ENCODE measurements at places on chromosomes 1 and 21.

- DNase-seq: peak; percentile 2
Measured at GRCh38 chr1:165928075-165928731, 100.8 kb downstream of the UCK2 start.

DNA sequence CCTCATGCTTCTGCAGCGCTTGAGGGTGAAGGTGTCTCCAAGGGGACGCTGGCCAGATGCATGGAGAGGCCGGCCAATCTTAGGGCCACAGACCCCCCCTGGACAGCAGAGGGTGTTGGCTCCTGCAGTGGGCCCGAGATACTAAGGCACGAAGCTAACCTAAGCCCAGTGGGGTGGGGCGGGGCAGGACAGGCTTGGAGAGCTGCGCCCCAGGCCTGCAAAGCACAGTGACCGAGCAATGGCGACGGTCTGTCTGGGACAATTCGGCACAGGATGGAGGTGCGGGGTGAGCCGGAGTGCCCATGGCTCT, 1.3 kb downstream of the FNDC10 start:
- no peak for DNase-seq

DNA sequence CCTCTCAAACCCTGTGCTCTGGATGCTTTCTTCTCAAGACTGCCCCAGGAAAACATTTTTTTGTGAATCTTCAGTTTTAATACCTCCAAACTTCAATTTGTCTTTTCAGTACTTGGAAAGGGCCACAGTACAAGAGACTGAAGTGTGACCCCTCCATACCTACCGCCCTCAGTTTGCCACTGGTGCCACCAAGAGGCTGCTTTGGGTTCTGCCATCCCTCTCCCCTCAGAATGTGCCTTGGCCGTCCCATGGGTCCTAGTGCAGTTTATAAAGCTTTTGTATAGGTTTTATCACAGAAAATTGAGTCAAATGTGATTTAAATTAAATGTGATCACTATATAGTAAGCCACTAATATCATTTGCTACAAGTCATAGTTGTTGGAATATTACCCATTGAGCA, 60.8 kb upstream of the PGD start:
- DNase-seq: no peak

- no peak for DNase-seq
Measured at GRCh38 chr1:228897901-228898300, 162.6 kb downstream of the RHOU start.

DNA sequence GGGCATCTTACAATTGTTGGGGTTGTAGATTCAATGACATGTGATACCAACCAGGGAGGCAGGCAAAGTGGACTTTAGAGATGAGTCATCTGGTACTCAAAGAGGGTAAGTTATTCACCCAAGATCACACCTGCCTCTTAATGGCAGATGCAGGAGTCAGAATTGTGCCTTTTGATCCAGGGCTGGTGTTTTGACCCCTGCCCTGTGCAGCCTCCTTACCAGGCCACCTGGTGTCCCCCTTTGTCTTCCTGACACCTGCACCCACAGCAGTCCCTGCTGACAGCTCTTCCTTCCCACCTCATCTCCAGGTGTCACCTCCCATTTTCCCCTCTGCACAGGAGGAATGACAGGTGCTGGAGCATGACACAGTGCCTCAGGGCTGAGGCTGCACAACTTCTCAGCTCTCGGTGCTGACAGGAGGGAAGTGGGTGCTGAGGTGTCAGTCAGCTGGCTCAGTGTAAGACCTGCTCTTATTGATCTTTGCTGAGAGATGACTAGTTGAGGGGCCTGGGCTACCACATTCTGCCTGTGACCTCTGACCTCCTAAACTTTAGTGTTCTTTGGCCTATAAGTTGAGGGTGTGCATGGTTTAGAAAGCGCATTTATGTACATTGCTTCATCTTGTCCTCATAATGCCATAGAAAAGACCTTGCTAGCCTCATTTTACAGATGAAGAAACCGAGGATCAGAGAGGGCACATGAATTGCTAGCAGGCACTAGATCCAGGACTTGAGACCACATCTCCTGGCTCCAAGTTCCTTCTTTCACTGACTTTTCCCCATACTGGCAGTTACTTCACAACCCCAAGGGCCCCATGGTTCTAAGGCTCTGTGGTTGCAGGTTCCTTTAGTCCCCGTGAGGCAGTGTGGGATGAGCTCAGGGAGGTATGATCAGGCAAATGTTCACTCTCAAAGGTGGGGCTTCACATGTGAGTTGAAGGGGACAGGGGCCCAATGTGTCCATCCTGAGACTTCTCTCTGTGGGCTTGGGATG, 31.3 kb downstream of the CACNA1E start:
- no peak for DNase-seq

DNA sequence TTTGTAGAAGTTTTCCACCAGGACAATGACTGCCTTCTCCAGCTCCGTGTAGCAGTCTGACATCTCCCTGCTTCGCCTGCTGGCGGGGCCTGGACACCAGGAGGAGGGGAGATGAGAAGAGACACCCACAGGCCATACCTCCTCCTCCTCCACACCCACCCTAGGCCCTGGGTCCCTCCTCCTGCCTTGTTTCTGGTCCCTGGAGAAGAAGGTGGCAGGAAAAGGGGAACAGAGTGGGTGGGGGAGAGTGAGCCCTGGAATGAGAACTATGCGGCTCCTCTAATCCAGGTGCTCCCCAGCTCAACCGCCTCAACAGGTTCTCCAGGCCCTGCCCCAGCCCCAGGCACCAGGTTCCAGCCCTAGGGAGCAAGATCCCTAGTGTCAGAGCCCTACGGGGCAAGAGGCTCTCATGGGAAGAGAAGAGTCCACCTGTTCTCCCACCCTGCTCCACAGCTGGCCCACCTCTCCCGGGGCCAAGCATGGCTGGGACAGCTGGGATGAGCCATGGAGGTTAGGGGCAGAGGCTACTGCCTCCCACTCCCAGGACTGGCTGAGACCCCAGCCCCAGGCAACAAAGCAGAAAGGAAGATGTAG, 4.8 kb downstream of the S100A16 start:
- DNase-seq: no peak

GRCh38 chr21:44890338-44890931, 16.9 kb upstream of the PTTG1IP start:
- no peak for DNase-seq

- DNase-seq: no peak
Measured at GRCh38 chr1:211327346-211327921, 801 bp downstream of the TRAF5 start.

- DNase-seq: no peak
Measured at GRCh38 chr1:91165033-91165654, 143.3 kb upstream of the ZNF644 start.

- DNase-seq: no peak
Measured at GRCh38 chr21:35926003-35926740, 134.2 kb downstream of the SETD4 start.

DNA sequence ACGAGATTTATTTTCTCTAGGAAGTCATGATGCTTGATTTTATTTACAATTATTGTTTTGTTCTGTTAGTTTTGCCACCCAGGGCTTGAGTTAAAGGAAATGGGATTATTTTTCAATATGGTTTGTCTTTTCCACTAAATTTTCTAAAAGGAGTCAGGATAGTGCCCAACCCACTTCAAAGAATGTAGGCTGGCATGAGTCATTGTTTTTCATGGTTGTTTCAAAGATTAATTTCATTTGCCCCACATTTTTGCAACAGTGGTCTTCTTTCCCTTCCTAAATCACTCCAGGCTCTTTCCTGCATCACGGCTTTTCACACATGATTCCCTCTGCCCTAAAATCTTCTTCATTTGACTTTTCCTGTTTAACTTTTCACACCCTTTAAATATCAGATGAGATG, 2.5 kb downstream of the SLAMF6 start:
- DNase-seq: no peak

GRCh38 chr1:201941420-201942128, 4.8 kb downstream of the LMOD1 start:
- no peak for DNase-seq

- DNase-seq: no peak
Measured at GRCh38 chr1:209689477-209689876, 14.3 kb downstream of the G0S2 start.

DNA sequence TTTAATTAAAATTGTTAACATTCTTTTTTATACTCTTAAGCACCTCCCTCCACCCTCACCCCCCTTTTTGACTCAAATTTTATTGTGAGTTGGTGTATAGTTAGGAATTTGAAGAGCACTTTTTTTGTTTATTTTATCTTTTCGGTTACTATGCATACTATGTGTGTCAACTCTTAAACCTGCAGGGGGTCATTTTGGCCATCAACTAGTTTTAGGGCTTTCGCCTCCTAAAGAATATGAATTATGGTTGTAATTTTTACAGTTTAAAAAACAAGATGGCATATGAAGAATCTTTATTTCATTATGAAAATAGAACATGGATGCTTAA, 9.7 kb downstream of the BACH1 start:
- DNase-seq: no peak

DNA sequence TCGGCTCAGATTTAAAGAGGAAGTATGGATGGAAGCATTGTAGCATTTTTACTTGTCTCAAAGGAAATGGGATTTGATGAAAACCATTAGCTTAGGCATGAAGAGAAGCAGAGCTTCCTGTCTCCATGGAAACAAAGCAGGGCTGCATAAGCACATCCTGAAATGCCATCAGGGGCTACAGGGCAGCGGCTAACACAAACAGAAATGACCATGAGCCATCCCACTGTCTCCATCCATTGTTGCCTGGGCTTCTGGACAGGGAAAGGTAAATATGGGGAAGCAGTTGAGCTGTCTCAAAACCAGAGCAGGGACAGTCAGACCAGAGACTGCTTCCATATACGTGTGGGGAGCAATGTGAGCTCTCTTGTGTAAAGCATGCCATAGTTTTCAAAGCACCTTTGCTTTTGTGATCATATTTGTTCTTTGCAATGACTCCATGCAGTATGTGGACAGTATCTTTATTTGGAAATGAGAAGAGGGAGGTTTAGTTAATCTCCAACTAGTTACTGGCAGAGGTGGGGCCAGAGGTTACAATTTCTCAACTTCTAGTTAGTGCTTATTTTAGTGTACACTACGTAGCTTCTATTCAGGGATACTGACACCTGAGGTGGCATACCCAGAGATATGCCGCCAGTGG, 176.1 kb downstream of the CACNA1E start:
- no peak for DNase-seq

DNA sequence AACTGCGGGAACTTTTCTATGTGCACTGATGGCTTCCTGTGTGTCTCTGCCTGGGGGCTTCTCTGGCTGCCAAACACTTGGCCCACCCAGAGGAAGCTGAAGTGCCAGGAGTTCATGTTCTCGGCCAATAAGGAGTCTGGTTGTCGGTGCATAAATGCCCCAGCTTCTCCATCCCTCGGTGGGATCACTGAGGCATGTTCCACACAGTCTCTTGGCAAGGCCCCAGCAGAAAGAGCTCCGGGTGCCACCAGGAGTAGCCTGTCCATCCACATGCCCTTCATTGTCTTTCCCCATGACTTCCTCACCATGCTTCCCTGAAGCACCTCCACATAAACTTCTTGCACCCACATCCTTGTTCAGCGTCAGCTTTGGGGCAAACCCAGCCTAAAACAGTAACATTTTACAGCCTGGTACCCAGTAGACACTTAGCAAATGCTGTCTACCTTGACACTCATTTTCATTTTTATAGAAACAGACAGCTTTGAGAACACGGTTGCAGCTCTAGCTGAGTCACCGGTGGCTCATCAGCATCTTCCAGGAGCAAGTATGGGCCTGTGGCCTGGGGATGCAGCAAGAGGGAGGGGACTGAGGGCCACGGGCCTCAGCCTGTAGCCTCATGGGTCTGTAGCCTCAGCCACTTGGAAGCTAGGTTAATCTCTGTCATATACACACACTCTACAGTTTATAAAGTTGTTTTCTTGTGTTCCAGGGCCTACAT, 14.8 kb upstream of the CDCP2 start:
- no peak for DNase-seq

GRCh38 chr1:58896246-58897183, 112.7 kb upstream of the JUN start:
- DNase-seq: no peak

DNA sequence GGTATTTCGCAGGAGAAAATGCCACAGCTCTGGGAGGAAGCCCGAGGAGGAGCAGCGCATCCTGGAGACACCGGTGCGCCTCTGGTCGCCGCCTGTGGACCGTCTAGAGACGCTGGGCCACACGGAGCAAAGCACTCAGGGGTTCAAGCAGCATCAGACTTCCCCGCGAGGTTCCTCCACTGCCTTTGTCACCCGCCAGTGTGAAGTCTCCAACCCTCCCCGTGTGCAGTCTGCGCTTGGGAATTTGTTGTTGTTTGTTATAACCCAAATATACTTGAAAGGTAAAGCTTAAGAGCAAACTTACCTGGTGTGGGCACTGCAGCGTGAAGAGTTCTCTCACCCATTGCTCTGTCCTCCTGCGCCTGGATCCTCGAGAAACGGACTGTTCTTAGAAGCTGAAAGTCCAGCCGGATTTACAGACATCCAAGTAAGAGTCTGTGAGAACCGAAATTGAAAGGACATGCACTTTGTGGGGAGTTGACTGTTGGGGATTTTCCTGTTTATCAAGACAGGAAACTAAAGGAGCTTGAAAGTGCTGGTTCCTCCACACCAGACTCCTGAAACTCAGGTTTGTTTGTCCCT, at the start of gene GBP4:
Gene GBP4, minus strand, starts transcription at position 452 of the 582 bp plus-strand sequence. Its CDS starts 108 bp downstream, at position 344.
- DNase-seq: no peak

- DNase-seq: no peak
Measured at GRCh38 chr1:185694081-185694480, 40.1 kb upstream of the HMCN1 start.

DNA sequence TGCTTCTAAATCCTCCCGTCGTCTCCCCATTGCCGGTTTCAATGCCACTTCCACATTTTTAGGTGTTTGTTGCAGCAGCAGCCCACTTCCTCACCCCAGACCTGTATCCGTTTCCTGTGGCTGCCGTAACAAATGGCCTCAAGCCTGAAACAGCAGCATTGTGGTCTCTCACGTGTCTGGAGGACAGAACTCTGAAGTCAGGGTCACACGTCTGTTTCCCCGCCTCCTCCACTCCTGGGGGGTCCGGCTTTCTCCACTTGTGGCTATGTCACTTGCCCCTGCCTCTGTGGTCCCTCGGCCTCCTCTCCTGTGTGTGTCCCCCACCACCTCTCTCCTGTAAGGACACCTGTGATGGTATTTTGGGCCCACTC, 21.8 kb downstream of the TRPM2 start:
- DNase-seq: no peak

DNA sequence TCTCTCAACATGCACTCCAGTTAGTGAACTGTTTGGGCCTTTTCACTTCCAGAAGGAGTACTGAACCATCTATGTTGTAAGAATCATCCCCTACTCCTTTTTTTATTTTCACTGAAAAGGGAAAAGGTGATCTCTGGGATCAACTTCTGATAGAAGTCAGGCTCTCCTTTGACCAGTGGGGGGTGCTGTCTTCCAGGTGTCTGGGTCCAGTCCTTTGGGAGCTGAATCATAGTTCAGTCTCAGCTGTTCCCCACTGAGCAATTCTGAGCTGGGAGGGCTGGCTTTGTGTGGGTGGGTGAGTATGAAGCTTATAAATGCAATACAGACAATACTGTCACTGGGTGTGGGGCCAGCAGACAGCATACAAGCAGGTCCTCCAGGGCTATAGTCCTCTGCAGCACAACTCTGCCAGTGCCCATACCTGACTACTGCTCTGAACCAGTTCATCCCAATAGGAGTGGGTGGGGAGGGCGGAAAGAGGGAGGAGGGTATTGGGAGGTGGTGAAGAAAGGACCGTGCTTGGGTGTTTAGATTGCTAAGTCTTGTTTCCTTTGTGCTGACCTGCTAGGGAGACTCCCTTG, 12.5 kb upstream of the SARS1 start:
- DNase-seq: no peak

GRCh38 chr1:50424884-50425375, 1.7 kb upstream of the DMRTA2 start:
- no peak for DNase-seq

- no peak for DNase-seq
Measured at GRCh38 chr1:212587016-212587887, 21.3 kb upstream of the ATF3 start.
